ENCODE measurements at places on chromosomes 6 and 20.

DNA sequence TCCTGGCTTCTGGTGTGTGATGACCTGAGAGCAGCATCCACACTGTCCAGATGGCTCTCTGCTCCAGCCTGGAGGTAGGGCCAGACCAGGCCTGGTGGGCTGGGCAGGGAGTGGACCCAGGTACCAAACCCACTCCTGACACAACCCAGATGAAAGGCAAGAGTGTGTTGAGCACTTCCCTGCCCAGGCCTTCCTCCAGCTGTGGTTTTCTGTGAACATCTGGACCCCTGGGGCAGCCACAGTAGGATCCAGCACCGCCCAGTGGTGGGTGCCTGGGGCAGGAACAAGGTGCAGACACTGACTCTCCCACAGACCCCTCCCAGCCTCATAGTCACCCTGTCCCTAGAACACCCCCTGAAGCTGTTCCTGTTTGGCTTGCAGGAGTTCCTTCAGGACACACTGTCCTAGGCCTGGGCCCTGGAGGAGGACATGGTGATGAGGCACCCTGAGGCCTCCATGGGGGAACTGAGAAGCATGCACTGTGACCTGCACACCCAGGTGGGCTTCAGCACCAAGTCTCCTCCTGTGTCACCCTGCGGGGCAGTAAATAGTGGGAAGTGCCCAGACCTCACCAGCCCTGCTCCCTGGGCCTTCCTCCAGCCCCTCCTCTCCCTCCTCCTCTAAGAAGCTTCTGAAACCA is 28.7 kb downstream of the UBD start:
- DNase-seq = no peak

DNA sequence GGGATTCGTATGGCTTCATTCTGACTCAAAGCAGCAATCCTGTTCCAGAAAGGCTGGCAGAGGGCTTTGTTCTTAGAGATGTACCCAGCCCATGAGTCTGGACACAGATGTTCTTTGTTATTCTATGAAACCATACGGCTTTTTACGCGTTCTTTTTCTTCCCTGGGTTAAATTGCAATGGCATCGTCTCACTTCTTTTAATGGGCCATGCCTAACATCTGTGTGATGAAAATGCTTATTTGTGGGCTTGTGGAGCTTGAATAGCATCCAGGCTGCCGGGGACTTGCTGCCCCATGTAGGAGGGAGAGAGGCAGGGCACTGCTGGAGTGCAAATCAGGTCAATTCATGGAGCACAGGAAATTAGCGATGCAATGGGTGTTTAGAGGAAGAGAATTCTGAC is 19.4 kb downstream of the FAM50B start:
- DNase-seq = peak; percentile 96

DNA sequence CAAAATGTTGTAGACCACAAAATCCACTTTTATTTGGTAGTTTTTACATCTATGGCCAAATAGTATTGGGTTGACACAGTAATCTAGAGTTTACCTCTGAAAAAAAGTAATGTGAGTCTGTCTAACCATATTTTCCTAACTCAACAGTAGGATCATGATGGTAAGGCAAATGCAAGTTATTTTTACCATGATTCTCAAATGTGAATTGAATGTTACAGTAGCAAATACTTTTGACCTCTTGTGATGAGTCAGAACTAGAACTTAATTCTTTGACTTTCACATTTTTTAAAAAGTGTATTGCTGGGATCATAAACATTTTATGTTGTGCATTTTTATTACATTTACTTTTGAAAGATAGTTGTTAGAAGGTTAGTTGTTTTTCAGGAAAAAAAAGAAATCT is 22.0 kb downstream of the RNF146 start:
- DNase-seq = no peak

DNA sequence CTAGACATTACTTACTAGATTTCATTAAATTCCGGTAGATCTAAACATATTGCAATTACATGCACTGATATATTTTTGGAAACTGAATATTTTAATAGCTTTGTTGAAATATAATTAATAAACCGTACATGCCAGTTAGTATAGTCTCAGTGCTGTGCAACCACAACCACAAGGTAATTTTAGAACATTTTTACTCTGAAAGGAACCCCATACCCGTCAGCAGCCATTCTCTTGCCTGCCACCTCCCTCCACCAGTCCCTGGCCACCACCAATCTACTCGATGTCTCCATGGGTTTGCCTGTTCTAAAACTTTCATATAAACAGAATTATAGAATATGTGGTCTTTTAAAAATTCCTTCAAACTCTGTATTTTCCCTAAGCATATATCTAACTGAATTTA is 293.9 kb downstream of the THBS2 start:
- no peak for DNase-seq

- no peak for DNase-seq
Measured at GRCh38 chr6:154447954-154448353, 62.5 kb downstream of the CNKSR3 start.

DNA sequence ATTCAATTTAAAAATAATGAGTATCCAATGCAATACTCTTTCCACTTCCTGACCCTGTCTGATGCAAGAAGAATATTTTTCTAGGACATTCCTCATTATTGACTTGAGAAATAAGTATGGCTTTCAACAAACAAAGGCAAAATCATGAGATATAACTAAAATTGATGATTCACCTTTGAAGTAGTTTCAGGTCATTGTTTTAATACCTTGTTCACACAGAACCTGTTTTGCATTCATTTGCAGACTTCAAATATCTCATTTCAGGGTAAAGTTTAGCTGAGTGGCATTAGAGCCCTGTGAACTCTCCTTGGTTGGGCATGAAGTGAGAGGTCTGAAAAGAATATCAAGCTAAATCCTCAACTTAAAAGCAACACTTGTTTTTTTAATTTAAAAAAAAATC is 309.2 kb downstream of the NRN1 start:
- no peak for DNase-seq

GRCh38 chr6:159761129-159761872 is 544 bp upstream of the ACAT2 start:
- DNase-seq = peak; percentile 9

- no peak for DNase-seq
Measured at GRCh38 chr6:55604021-55604420, 25.0 kb upstream of the HMGCLL1 start.

DNA sequence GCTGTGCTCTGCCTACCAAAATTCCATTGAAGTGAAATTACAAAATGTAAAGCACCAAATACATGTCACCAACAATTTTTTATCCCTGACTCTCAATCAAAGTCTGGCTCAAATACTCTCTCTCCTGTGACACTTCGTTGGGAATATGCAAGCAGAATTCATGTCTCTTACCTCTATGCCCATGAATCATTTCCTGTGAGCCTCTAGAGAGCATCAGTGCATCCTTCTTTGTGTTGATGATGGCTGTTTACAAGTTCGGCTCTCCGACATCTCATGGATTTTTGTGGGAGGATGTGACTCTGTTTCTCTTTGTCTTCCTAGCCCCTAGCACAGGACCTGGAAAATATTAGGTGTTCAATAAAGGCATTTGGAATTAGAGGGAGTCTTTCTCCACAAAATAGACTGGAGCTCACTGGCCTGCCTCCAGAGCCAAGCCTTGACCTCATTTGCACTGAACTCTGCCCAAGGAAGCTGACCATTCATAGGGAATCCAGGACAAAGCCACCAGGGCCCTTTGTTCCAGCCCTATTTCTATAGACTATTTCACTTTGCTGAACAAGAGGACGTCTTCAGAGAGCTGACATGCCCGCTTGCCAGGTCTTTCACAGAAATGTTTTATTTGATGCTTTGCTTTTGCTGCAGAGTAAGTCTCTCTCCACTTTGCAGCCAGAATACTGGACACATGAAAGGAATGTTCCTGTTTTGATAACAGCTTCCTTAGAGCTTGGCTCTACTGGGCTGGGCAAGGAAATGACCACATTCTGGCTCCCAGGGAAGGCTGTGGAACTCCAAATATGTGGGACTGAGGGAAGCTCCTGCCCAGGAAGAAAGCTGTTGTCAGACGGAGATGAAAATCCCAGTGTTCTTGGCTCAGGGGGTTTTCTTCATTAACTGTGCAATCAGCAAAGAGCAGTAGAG is 194.5 kb upstream of the CDYL start:
- DNase-seq = peak; percentile 93

DNA sequence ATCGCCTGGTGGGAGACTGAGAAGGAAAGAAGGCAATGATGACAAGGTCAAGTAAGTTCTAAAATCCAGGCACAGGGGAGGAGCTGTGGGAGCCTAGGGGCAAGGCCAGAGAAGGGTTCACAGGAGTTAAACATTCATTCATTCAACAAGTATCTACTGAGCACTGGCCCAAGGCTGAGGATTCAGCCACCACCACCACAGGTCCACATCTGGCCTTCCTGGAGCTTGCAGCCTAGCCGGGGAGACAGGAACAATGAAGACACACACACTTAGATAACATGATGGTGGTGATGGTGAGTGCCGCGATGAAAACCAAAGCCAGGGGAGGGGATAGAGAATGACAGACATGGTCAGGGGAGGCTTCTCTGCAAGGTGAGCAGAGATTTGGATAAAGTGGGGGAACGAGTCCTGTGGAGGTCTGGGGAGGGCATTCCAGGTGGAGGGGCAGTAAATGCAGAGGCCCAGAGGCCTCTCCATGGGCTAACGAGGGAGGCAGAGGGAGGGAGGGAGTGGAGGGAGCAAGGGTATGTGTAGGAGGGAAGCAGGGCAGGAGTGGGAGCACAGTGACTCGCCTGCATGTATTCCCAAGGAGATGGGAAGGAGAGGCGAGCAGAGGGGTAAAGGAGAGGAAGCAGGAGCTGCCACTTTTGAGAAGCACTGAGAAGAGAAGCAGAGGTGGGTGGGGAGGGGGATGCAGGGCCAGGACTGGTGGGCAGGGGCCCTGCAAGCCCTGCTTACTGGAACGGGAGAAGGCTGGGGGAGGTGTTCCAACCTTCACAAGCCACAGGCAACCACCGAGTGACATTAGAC is 10.5 kb upstream of the RSPO4 start:
- DNase-seq = no peak

DNA sequence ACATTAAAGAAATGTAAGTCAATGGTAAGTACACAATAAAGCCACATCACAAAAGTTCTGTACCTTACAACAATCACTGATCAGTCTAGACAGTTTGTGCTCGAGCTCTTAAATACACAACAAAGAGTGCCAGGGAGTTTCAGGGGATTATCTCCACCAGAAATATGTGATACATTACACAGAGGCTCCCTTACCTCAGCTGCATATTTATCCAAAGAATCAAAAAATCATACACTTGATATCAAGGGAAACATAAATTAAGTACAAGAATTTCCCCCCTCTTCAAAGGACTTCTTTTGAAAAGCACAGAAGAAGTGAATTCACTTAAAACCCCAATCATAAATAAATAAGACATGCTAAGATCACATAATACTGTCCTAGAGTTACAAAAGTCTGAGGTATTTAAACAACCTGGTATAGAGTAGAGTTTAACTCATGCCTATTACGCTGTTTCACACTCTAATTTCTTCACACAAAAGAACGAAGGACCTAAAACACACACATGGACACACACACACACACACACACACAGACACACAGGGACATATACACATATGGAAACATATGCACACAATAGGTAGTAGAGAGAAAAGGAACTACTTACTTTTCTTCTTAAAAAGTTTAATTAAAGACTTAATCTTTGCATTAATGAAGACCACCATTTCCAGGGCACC is 528 bp downstream of the NHSL1 start:
- DNase-seq = no peak

DNA sequence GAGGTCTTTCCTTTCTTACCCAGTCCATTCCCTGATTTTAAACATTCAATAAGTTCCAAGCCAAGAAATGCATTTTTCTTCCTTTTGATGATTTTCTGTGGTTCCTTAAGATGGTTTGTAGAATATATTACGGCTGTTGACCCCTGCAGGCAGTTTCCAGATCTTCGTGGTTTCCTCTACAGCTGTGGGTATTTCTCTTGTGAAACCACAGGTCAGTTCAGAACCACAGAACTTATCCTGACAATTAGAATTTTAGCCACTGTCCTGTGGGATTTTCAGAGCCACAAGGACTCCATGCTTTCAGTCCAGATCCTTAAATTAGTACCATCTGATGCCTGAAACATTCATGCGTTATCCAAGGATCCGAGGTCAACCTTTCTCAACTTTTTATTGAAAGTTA is 29.7 kb upstream of the EXOC2 start:
- peak; percentile 94 for DNase-seq

GRCh38 chr6:7621761-7622160 is 31.8 kb downstream of the SNRNP48 start:
- peak; percentile 29 for DNase-seq

GRCh38 chr6:117677553-117678141 is 2.4 kb downstream of the NUS1 start:
- peak; percentile 54 for DNase-seq

DNA sequence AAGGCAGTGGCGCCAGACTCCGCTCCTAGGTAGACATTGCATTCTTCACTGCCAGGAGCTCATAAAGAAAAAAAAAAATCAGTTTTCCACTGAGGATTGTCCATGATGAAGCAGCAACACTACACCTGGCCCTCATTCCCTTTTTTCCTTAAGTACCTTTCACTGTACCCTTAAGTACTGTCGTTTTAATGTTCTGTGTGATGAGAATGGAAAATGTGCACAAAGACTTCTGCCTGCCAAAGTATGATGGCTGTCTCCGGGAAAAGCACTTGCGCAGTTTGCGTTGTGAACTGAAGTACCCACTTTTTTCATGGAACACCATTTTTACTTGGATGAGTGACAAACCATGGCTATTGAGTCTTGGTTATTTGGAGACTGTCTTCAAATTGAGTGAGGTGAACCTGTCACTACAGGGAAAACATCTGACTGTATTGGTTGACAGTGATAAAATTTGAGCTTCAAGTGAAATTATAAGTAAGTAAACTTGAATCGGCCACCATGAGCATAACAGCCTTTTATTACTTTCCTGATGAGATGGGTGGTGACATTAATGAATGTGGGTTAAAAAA is 104.8 kb downstream of the NCOA3 start:
- no peak for DNase-seq

DNA sequence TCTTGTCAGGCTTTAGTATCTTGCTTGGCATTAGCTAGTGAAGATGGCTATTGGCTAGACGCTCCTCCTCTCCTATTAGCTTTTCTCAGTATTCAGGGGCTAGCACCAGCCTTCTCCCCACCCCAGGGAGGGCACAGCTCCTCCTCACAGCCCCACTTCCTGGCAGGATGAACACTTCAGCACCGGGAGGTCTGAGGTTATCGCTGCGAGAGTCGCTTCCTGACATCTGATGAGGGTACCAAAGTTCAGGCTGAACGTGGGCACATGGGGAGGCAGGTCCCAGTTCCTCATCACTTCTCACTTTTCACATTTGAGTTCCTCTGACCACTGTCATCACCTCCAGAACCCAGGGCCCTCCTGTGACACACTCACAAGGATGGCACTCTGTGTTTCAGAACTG is 66.6 kb downstream of the LAMA4 start:
- no peak for DNase-seq

All from fibroblast of gingiva (primary cell).